ENCODE measurements at places on chromosomes 7 and 10.

GRCh38 chr10:118937226-118937625 is 92.3 kb upstream of the NANOS1 start:
- DNase-seq: no peak

DNA sequence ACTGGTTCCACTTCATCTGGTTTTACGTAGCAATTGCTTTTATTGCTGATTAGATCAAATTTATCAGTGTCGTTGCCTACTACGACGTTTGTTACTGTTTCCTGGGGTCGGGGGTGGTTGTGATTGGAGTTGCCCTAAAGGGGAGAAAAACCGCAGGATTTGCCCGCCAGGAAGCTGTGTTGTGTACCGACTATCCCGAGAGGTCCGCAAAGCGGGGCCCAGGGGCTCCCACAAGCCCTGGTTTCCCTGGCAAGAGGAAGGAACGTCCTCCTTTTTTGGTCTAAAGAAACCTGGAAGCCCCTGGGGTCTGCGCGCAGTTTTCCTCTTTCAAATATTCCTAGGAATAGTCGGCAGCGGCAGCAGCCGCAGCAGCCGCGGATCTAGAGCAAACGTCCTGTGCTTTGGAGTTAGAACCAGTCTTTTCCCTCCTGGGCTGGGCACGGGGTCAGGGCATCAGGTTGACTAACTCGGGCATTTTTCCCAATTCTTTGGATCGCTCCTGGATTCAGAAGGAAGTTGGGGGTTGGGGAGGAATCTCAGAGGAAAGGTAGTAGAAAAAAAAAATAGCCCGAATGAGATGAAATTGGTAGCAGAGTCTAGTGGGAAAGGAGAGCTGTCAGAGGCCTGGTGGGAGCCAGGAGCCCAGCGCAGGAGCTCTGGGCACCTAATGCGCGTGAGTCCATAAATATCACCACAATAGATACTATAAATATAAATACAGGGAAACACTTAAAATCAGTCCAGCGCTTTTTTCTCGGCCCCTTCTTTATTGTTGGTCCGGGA is 4.6 kb downstream of the VAX1 start:
- DNase-seq: no peak

DNA sequence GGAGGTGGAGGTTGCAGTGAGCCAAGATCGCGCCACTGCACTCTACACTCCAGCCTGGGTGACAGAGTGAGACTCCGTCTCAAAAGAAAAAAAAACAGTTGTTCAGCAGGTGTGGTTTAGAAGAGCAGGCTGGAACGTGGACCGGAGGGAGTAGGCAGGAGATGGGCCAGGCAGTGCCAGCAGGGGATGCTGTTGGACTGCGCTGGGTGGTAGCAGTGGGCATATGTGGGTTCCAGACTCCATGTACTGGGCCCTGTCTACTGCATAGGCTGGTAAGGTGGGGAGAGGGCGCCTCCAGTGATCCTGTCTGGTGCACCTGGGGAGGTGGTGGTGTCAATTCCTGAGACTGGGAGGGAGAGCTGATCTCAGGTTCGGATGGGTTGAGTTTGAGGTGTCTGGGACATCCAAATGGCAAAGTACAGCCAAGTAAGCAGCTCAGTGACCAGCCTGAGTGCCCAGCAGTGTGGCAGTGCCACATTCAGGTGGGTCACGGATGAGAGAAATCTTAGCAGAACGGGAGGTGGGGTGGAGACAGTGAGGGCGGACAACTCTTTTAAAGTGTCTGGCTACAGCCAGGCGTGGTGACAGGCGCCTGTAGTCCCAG is 25.9 kb downstream of the SFXN4 start:
- DNase-seq: no peak

DNA sequence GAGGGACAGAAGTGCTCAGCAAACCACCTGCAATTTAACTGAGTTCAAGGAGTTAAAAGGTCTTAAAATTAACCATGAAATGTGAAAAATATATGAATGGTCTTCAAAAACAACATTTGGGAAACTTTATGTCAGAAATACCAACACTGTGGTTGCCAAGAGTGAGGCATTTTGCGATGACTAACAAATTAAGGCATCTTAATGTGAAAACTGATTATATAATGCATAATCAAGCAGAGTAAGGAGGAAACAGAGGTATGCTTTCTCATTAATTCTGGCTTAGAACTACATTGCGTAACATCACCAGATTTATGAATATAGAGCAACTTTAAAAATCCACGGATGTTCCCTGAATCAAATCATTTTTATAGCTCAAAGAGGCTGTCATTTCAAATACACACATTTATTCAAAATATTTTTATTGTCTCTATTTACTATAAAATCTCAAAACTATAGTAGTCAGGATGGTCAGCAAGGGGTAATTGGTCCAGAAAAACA is 335.5 kb downstream of the LRRTM3 start:
- no peak for DNase-seq

DNA sequence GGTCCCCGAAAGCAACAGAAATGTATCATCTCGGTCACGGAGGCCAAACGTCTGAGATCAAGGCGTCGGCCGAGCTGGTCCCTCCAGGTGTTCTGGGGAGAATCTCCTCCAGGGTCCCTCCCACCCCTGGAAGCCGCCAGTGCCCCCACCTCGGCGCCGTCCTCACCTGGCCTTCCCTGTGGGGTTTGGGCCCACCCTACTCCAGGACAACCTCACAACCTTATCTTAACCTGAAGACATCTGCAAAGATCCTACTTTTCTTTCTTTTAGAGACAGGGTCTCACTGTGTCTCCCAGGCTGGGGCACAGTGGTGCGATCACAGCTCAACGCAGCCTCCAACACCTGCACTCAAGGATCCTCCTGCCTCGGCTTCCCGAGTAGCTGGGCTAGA is 33.4 kb downstream of the ADAP1 start:
- DNase-seq: no peak

DNA sequence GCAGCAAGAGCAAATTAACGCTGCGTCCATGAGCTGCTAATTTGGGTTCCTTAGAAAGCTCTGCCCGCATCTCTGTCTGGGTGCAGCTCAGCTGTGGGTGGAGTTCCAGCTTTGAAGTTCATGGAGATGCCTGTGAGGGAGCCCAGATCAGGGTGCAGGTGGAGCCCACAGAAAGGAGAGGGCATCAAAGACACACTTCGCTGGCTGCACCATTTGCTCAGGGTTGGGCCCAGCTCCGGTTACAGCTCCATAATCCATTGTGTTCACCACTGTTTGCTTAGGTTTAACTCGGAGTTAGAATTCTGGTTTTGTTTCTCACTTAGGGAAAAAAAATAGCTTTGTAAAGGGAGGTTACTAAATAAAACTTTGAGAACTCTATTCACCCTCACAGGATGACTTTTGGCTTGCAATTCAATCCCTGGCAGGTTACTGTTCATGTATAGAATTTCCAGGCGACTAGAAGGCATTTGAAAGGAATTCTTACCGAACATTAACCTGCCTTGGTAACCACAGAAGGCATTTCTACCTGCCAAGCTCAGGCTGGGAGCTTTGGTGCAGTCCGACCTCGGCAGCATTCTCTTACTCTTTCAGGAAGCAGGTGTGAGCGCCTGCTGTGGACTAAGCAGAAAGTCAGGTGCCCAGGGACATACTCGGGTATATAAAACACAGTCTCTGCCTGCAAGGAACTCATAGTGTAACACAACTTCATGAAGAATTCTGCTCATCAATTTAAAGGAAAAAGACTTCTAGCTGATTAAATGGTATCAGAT is 179.5 kb upstream of the RNF32 start:
- no peak for DNase-seq

GRCh38 chr10:29908962-29909361 is 150.4 kb downstream of the JCAD start:
- DNase-seq: no peak

DNA sequence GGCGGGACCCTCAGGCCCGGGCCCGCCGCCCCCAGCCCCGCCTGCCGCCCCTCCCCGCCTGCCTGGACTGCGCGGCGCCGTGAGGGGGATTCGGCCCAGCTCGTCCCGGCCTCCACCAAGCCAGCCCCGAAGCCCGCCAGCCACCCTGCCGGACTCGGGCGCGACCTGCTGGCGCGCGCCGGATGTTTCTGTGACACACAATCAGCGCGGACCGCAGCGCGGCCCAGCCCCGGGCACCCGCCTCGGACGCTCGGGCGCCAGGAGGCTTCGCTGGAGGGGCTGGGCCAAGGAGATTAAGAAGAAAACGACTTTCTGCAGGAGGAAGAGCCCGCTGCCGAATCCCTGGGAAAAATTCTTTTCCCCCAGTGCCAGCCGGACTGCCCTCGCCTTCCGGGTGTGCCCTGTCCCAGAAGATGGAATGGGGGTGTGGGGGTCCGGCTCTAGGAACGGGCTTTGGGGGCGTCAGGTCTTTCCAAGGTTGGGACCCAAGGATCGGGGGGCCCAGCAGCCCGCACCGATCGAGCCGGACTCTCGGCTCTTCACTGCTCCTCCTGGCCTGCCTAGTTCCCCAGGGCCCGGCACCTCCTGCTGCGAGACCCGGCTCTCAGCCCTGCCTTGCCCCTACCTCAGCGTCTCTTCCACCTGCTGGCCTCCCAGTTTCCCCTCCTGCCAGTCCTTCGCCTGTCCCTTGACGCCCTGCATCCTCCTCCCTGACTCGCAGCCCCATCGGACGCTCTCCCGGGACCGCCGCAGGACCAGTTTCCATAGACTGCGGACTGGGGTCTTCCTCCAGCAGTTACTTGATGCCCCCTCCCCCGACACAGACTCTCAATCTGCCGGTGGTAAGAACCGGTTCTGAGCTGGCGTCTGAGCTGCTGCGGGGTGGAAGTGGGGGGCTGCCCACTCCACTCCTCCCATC is 82.7 kb downstream of the PAX2 start:
- no peak for DNase-seq

- no peak for DNase-seq
Observed at GRCh38 chr7:27453702-27454405, 208.8 kb downstream of the HIBADH start.
